ENCODE measurements at places on chromosomes 1 and 21. TPM values are rescaled to one million over a fixed set of nuclear protein-coding genes. Genes with fewer than 3 reads are reported as not detected.

GRCh38 chr21:42216726-42217572, 2.0 kb upstream of the ABCG1 start:
- DNase-seq: no peak

DNA sequence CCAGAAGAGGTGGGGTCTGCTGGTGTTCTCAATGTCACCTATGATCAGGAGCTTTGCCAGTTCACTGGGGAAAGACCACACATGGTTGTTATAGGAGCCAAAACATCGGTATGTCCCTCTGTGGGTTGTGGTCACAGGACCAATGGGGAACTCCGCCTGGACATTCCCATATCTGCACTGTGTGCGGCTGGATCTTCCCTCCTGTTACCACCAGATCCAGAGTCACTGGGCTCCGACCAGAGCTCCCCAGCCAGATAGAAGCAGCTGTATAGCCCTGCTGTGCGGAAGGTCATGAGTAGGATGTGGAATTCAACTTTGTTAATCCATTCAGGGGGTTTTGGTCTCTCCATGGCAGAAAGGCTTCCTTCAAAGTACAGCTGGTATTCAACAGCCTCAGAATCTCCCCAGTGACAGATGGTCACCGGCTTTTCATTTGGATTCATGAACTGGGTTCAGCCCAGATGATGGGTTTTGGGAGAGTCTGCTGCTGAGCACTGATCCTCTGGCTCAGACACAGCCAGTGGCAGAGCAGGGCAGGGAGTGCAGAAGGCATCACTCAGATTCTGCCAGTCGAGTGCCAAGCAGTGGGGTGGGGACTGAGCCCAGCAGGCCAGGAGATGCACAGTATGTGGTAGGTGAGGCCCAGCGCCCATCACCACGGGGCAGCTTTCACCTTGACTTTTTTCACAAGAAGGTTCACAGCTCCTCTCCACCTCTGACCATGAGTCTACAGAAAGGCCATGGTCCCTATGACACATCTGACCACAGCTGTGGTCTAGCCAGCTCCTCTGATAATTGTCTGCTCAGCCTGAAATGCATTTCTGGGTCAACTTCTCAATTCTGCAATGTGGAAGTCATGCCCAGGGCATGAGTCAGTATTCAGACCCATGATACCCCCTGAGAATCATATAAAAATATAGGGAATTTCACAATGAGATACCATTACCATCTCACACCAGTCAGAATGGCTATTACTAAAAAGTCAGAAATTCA, 2.9 kb upstream of the SHCBP1L start:
- peak; percentile 60 for DNase-seq

- DNase-seq: no peak
These were observed 38.5 kb upstream of the EFCAB14 start for GRCh38 chr1:46757247-46757955.

- no peak for DNase-seq
These were observed 81.2 kb downstream of the SIPA1L2 start for GRCh38 chr1:232548691-232549090.

- no peak for DNase-seq
These were observed 80.6 kb upstream of the RAVER2 start for GRCh38 chr1:64664299-64664698.

DNA sequence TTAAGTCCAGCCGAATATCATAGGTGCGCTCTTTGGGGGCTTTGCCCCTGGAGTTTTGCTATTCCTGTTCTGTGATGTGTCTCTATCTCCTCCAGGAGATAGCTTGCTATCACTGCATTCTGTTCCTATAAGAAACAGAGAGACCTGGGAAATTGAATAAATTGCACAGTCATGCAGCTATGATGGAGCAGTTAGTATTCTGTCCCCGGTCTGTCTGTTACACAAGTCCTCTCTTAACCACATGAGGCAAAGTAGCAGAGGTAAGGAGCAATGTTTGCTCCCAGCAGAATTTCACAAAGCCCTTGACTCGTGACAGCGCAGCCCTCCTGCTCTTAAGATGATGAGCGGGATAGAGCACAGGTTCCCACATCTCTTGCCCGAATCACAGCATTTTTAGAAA, 63.9 kb upstream of the GRHL3 start:
- DNase-seq: no peak

- DNase-seq: no peak
These were observed 32.8 kb downstream of the C2CD2 start for GRCh38 chr21:41921021-41921420.

DNA sequence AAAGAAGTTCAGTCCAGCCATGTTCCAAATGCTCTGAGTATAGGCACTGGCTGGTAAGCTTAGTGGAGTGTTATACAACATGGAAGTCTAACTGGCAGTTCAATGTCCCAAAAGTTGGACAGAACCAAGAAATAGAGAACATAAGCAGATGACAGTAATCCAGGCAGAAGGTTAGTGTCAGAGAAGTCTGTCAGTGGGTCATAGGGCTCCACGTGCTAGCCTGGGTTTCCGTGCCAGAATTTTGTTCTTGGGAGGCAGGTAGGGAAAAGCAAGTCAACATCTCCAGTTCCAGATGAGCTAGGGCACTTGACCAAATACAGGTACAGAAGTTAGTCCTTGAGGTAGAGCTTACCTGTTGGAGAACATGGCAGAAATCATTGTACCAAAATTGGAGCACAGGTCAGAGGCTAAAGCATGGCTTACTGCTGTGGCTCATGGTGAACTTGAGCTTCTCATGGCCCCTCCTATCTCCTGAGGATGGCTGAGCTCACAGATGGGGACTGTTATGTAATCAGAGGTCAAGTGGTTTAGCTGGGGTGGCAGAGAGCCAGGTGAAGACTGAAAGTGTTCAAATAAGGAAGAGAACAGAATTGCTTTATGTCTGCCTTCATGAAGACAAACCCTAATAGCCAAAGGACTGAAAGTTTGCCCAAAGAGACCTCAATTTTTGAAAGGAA, 170.8 kb downstream of the NFIA start:
- peak; percentile 69 for DNase-seq

The NPPA gene
- total RNA-seq: not detected

The ADORA3 gene
- total RNA-seq: not detected

The CFAP107 gene
- total RNA-seq: not detected

The SMIM12 gene
- total RNA-seq: 29.8 TPM

Data from H4 (cell line).